ENCODE measurements at places on chromosomes 12 and 14. TPM values are rescaled to one million over a fixed set of nuclear protein-coding genes. Genes with fewer than 3 reads are reported as not detected.
A peak's percentile ranks its signal among the peaks of the same experiment; 100 is the strongest.

DNA sequence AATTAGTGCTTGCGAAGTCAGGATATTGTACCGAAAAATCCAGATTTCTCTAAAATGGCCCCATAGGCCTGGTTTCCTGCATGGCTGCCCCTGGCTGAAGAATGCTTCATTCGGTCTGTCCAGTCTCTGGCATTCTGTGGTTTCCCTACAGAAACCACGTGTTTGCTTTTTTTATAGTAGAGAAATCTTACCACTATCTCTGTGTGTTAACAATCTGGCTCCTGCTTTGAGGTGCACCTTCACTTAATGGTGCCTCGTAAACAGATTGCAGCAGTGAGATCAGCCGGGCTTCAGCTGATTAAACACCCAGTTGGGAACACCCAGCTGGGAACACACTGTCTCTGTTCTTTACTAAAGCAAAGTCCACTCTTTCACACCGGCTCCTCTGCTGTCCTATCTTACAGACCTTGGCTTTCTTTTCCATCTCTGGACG is 6.7 kb upstream of the DNAAF2 start:
- H3K27ac ChIP-seq = peak overlapping the region; percentile 83
- H3K36me3 ChIP-seq = no peaks in the 10 kb centered on the region
- H3K27me3 ChIP-seq = no peaks in the 10 kb centered on the region
- no peak overlapping the region for H3K4me3 ChIP-seq
- DNase-seq = peak; percentile 78
- H3K4me1 ChIP-seq = peaks cover 25% of the 10 kb centered on the region

GRCh38 chr12:128693771-128694170 is 130.0 kb downstream of the SLC15A4 start:
- H3K4me3 ChIP-seq = no peak overlapping the region
- no peaks in the 10 kb centered on the region for H3K36me3 ChIP-seq
- no peak overlapping the region for H3K27ac ChIP-seq
- no peaks in the 10 kb centered on the region for H3K4me1 ChIP-seq
- no peak for DNase-seq

- DNase-seq = no peak
- no peak overlapping the region for H3K4me3 ChIP-seq
- H3K27ac ChIP-seq = no peak overlapping the region
- no peaks in the 10 kb centered on the region for H3K36me3 ChIP-seq
Measured at GRCh38 chr12:104738776-104739642, 219.1 kb downstream of the SLC41A2 start.

- H3K4me3 ChIP-seq = peak overlapping the region; percentile 57
- no peaks in the 10 kb centered on the region for H3K27me3 ChIP-seq
- H3K4me1 ChIP-seq = no peaks in the 10 kb centered on the region
- peak overlapping the region; percentile 89 for H3K27ac ChIP-seq
- no peak for DNase-seq
- no peaks in the 10 kb centered on the region for H3K36me3 ChIP-seq
Measured at GRCh38 chr12:9649532-9649940, 20.0 kb upstream of the CLEC2D start.

BMP4 gene
- total RNA-seq = 7.2 TPM

Measured in transverse colon (tissue), 4 donors.